ENCODE measurements at places on chromosomes 6 and 20.

- DNase-seq = no peak
Measured at GRCh38 chr6:40325791-40326190, 261.4 kb downstream of the LRFN2 start.

DNA sequence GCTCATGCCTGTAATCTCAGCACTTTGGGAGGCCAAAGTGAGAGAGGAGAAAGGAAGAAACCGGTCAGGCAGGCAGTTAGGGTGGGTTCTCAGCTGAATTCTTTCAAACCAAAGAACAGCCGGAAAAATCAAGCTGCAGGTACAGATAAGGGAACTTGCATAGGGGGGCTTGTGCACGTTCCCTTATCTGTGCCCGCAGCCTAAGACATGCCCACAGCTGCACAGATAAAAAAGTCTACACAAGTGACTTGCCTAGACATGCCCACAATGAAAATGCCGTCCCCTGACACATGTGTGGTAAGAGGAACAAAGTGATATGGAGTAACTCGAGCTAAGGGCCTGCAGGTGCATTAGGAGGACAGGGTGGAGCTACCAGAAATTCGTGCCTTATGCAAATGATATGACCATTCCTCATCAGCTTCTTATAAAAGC lies 175.8 kb upstream of the SALL4 start:
- DNase-seq = no peak

GRCh38 chr6:157281570-157281969 lies 41.7 kb downstream of the TMEM242 start:
- no peak for DNase-seq

DNA sequence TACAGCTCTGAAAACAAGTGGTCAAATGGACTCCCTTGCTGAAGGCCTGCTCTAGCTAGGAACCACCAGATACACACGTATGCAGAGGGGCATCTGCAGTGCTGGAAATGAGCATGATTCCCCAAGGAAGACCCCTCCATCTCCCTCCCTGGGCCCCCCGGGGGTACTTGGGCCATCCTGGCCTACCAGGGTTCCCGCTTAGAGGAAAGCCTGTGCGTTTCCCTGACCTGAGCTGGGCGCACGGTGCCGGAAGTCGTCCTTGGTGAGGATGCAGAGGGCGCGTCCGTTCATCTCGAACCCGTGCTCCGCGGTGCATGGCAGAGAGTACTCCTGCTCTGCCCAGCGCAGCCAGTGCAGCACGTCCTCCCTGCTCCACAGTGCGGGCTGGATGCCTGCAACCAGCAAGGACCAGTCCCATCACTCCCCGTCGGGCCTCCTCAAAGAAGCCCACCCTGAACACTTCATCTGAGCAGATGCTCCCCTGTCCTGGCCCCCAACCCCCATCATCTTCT lies 11.8 kb downstream of the ETV7 start:
- DNase-seq = no peak
